ENCODE measurements at places on chromosomes 2 and 18.

GRCh38 chr2:216044883-216045486 is 31.6 kb upstream of the MREG start:
- no peak for DNase-seq

DNA sequence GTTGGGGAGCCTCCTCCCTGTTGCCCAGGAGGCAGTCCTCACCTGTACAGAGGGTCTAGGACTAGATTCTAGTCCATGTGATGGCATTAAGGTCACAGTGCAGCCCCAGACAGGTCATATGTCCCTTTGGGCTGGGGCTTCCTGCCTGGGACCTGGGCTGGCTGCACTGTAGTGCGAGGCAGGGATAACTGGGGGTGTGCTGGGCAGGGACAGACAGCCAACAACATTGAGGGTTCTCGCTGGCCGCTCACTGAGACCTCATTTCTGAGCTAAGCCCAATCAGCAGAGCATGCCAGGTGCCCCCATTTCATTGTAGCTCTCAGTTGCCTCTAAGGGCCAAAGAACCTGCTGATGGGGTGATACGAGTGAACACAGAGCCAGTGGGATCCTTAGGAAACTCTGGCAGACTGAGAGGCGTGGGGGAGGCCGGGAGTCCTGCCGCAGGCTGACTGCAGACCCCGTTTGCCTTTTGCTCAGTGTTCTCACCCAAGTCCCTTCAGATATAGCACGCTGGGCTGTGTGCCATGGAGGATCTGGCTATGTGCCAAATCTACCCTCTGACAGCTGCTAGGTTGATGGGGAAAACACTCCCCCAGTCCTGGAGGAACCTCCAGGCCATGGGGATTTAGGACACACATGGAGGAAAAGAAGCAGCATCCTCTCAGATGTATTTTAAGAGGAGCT is 51.9 kb downstream of the DYSF start:
- DNase-seq = no peak

DNA sequence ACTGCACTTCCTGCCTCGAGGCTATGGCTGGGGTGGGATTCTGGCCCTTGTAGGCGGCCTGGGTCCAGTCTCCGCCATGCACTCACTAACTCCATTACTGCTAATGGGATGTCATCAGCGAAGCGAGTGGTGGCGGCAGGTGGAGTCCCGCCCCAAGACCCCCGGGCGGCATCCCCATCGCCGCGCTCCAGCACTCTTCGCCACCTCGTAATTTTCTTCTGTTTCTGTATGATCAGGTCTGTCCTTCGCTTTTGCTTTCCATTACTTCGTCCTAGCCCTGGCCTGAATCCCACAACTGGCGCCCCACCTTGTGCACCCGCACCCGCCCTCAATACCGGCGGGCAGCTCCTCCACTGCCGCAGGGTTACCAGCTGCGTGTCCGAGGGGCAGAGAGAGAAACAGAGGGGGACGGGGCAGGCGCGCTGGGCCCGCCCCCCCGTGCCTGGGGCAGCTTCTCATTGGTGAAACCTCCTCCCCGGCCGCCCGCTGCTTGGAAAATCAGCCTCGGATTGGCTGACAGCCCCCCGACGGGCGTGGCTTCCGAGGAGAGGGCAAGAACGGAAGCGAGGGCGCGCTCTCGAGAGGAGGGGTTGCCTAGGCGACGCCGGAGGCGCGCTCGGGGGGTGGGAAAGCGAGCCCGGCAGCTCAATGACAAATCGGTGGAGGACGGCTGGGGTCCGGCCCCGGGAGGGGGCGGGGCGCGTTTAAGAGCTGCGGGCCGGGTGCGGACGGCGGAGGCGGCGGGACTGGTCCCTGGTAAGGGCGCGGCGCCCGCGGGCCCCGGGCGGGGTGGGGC is at the start of gene RALB:
Gene RALB, plus strand, starts transcription at position 628 of the 796 bp plus-strand sequence. CDS start 25,813 bp downstream, outside the sequence.
- DNase-seq = peak; percentile 99

DNA sequence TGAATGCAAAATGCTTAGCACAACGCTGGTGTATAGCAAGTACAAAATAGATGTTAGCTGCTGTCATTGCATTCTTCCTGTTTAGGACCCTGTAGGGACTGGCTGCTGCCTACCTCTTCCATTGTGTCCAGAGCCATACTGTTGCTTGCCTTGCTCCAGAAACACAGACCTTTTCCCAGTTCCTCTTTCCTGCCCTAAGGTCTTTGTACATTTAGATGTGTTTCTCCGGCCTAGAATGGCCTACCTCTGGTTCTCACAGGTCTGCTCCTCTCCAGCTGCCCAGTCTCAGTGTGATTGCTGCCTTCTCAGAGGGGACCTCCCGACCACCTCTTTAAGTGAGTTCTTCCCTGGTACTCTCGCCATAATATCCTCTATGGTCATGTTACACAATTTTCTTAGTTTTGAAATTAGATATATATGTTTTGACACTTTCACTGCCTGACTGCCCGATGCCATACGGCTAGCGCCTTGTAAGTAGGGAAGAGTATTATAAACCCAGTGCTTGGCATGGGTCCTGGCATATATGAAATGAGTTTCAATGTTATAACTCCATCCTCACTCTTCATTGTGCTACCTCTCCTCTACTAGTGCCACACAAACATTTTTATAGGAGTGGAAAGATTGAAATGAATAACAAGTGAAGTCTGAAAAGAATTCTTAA is 48.3 kb downstream of the RFTN2 start:
- no peak for DNase-seq

DNA sequence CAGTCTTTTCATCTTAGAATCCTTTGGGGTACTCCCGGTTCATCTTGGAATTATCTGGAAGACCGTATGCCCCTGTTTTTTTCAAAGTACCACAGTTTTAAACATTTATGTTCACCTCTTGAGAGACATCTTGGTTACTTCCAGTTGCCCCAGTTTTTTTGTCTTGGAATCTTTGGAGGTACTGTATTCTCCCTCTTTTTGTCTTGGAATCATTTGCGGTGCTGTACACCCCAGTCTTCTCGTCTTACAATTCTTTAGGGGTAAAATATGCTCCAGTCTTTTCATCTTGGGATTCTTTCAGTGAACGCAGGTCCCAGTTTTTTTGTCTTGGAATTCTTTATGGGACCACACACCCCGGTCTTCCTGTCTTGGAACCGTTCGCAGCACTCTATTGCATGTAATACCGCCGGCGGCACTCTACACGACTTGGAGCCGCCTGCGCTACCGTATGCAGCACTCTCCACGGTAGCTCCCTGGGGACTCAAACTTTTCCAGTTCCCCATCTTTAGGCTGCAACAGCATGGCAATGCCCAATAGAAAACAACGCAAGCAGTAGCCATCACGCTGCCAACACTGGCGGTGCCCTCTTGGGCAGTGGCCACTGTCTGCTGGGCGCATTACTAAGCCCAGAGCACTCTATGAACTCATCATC is 21.2 kb upstream of the ZDBF2 start:
- peak; percentile 52 for DNase-seq

DNA sequence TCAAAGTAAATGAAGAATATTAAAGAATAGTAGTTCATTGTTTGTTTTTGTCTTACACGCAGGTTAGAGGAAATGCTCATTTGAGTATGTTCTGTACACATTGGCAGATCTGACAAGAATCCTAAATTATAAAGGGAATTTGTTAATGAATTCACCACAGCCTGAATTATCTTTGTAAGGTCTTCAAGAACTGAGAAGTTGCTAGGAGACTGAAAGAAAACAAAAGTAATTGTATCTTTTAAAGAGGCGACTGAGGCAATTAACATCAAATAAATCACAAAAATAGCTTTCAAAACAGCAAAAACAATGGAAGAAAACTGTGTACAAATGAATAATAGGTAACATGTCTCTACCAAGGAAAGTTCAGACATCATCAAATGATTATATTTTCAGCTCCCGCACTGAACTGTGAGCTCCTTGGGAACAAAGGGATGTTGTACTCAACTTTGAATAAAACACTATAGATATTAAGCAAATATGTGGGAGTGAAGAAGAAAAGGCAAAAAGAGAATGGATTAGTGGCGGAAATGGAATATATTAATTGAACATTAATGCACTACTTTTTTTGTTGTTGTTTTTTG is 51.7 kb upstream of the ATIC start:
- DNase-seq = no peak

GRCh38 chr2:217877866-217878265 is 124.9 kb downstream of the TNS1 start:
- no peak for DNase-seq

- no peak for DNase-seq
These were observed 202.0 kb upstream of the SLC14A2 start for GRCh38 chr18:45413180-45413836.

DNA sequence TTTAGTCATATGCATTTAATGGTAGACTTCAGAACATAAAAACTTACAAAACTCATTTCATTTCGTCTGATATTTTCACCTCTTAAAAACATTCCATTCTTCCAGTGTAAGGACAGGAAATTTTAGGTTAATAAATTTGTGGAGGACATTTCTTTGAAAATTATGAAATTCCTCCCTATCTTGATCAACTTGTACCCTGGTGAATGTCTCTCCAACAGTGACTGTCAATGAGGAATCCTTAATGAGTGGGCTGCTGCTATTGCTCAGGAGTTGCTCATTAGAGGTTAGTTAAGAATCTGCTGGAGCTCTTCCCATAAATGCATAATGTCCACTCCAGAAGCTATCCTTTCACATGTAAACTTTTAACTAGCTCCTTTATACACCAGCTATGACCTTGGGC is 69.1 kb downstream of the LRP1B start:
- DNase-seq = no peak
